ENCODE measurements at places on chromosomes 2 and 18.

DNA sequence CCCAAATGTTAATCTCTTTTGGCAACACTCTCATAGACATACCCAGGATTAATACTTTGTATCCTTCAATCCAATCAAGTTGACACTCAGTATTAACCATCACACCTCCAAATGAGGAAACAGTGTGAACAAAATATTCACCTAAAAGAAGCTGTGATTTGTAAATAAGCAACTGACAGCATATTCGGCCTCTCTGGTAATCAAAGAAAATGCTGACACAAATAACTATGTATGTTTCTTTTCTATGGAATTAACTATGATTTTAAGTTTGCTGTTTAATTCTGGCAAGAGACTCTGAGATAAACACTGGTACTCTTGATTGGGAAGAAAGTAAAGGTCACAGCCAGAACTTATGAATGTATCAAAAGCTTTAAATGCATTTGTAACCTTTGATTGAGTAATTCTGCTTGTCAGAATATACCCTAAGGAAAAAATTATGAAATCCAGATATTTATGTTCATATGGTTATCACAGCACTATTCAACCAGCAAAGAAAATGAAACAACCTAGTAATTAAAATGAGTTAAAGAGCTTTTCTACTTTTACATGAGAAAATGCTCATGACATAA is 3.6 kb upstream of the GYPC start:
- DNase-seq: no peak

GRCh38 chr2:83915381-83915780 is 543.7 kb downstream of the SUCLG1 start:
- DNase-seq: no peak

- no peak for DNase-seq
Measured at GRCh38 chr2:128550389-128550788, 231.7 kb upstream of the HS6ST1 start.

- DNase-seq: no peak
Measured at GRCh38 chr2:8605351-8606065, 76.3 kb upstream of the ID2 start.

DNA sequence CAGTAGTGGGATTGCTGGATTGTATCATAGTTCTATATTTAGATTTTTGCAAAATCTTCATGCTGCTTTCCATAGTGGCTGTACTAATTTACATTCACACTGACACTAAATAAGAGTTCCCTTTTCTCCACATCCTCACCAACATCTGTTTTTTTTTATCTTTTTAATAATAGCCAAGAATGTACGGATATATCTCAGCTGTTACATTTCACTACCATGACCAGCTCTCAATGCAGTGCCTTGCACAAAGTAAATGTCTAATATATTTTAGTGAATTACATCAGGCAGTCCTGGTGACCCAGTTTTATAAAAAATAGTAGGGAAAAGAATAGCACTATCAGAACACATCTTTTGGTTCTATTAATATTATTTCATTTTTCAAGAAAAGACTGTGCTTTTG is 161.8 kb downstream of the LNPK start:
- DNase-seq: no peak

DNA sequence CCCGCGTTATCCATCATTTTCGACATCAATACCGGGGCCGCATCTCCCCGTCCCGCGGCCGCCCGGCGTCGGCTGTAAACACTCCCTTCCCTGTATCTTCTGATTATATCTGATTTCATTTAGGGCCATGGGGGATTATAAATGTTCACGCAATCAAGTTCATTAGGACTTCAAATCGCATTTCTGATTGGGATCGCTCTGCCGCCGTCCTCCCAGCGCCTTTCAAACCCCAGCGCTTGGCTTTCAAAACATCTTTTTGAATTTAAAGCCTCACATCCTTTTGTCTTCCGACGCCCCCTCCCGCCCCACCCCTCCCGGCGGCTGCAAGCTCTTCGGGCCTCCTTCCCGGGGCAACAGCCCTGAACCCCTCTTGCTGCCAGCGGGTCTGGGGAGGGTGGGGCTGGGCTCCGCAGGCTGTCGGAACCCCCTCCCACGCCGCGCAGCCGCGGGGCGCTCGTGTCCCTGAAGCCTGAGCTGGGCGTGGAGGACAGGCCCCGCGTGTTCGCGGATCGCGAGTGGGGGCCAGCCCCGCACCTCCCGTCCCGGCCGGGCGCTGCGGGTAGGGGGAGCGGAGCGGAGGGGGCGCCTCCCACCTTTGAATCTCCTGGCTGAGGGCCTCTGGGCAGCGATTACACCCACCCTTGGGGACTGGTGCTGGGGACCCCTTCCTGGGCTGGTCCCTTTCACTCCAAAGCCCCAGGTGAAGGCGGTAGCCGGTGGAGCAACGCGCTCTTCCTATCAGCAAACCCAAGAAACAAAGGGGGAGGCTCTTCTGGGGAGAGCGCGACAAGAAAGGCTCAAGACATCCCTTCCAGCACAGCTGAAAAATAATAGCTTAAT is 11.3 kb upstream of the GBX2 start:
- DNase-seq: no peak

DNA sequence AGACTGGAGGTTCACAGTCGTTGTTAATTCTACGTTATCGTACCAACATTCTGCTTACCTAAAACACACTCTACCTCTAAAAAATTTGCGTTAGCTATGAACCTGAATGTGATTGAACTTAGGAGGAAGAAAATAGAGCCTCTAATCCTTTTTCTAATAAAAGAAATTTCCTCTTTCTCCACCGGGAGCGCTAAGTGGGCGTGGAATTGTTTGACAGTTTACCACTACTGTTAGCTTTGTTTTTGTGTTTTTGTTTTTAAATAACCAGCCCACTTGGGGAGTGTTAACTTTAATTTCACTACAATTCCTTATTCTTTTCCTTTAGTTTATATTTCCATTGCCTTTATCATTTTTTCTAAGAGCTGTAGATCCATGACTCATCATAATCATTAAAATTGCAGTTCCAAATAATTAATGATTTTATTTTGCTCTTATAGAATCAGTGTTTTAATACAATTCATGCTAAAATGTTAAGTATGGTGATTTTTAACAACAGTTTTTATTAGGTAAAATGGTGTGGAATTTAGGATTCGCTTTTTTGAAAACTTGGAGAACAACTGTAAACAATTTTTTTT is 55.0 kb upstream of the ITM2C start:
- no peak for DNase-seq

DNA sequence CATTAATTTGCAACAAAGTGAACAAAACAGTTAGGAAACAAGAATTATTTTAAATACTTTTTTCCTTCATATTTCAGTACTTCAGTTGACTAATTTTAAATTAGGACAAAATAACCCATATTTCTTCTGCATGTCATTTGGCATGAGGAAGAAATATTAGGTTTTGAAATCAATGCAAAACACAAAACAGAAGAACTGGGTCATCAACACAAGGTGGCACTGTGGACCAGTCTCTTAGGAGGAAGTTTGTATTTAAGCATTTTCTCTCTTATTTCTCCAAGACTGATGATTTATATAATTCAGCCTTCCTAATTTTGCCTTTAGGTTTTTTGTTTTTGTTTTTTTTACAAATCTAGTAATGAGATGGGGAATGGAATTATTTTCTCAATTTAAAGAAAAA is 352.8 kb upstream of the KCNH7 start:
- no peak for DNase-seq

- no peak for DNase-seq
Measured at GRCh38 chr2:207902821-207903220, 122.5 kb downstream of the PLEKHM3 start.

- DNase-seq: no peak
Measured at GRCh38 chr2:95076705-95077529, 44.7 kb downstream of the MRPS5 start.

- no peak for DNase-seq
Measured at GRCh38 chr18:48771641-48772375, 179.0 kb downstream of the SMAD7 start.

DNA sequence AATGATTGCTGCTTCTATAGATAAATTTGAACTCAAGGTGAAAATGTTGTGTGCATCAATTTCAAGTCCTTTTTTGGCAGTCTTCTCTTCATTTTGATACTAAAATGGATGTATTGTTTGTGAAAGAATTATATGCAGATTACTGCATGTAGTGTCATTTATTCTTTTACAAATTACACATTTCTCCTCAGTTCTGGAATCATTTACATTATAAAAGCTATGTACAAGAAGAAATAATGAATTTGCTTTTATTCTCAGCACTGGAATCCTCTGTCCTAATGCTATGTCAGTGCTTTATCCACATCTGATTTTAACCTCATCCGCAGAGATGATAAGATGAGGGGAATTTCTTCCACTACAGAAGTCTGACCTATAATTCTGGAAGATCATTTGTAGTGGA is 220.8 kb upstream of the UBE2E3 start:
- DNase-seq: no peak

DNA sequence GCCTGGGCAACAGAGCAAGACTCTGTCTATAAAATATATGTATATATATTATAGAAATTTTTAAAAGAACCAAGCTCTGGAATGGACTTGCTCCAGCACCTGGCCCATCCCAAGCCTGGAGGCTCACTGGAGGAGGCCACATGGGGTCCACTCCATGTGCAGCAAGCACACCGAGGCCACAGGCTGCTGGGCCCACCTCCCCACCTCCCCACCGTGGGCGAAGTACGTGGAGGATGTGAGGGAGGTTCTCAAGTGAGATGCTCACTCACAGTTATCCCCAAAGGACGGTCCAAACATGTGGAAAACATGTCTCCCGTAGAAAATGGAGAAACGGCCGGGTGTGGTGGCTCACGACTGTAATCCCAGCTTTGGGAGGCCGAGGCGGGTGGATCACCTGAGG is 13.9 kb upstream of the RAB17 start:
- no peak for DNase-seq

DNA sequence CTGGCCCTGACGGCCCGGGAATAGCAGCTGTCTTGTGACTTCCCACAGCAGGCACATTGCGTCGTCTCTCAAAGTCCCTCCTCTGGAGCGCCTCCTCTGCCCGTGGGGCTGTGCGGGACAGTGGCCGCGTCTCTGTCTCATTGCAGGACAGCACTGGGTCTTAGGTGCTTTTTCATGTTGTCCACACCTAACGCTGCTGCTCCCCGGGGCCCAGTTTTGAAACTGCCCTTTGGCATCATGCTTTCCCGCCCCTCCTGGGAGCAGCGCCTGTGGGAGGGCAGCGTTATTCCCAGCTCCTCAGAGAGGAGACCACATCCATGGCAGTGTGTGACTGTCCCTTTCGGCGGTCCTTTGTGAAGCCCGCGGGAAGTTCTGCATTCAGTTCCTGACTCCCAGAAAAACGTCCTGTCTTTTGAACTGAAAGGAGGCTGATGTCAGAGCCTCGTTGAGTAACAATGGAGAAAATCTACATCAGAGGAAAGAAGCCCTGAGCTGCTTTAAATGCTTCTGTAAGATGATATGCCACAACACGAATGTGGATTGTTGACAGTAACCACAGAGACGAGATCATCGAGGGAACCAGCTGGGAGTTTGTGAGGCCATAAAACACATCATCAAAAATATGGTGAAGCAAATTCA is 226.0 kb downstream of the FAM210A start:
- DNase-seq: no peak

GRCh38 chr2:142694282-142694681 is 183.2 kb upstream of the KYNU start:
- DNase-seq: no peak

DNA sequence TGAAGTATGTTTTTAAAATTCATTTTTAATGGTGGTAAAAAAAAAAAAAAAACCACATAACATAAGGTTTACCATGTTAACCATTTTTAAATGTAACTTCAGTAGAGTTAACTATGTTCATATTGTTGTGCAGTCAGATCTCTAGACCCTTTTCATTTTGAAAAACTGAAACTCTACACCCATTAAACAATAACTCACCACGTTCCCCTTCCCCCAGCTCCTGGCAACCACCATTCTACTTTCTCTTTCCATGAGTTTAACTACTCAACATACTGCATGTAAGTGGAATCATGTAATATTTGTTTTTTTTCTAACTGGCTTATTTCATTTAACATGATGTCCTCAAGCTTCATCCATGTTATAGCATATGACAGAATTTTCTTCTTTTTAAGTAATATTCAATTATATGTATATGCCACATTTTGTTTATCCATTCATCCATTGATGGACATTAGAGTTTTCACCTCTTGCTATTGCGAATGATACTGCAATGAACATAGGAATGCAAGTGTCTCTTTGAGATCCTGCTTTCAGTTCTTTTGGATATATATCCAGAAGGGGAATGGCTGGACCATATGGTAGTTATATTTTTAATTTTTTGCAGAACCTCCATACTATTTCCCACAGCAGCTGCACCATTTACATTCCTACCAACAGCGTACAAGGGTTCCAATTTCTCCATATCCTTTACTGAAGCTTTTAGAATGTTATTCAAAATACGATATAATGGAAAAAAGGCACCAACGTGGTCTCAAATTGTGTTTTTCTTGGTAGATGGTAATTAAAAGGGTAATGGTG is 91.0 kb downstream of the SPTBN1 start:
- no peak for DNase-seq

GRCh38 chr2:227414846-227415245 is 27.1 kb upstream of the SCYGR1 start:
- DNase-seq: no peak

GRCh38 chr2:67825476-67825875 is 237.3 kb downstream of the C1D start:
- no peak for DNase-seq

- no peak for DNase-seq
Measured at GRCh38 chr2:144012304-144012703, 507.6 kb downstream of the ZEB2 start.

GRCh38 chr2:220209093-220209492 is 581.7 kb downstream of the SLC4A3 start:
- DNase-seq: no peak

DNA sequence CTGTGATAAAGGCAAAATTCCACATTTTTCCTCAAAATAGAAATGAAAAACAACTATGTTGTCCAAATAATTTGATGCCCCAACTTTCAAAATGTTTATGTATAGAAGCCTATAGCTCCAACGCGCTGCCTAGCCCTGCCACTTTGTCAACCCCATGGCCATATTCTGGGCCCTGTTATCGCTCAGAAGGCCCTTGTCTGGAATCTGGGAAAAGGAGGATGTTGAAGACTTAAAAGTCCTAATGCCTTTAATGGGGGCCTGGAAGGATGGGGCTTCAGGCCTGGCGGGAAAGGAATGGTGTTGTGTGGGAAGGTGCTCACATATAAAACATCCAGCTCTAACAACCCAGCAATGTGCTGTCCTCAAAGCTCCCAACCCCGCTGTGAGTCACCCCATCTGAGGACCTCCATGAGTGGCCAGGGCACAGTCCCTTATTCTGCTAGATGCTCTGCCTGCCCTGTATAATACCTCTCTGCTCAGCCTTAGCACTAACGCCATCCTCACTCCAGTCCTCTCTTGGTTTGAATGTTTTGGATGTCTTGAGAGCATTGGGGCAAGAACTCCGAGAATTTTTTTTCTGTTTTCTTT is 86.0 kb downstream of the ACSL3 start:
- no peak for DNase-seq

DNA sequence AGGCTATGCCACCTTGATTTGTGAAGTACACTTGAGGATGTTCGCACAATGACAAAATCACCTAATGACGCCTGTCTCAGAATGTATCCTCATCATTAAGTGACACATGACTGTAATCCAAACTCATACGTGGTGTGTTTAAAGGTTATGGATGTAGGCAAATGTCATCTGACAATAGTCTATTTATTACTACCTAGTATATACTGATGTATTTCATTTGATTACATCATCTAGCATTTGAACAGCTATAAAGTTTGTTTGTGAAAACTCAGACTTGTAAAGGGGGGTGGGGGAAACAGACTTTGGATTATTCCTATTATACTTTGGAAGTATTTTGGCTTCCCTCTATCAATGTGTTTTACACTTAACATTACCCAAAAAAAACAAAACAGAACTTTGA is 129.9 kb downstream of the TANC1 start:
- no peak for DNase-seq

GRCh38 chr2:10186868-10187535 is 64.5 kb downstream of the RRM2 start:
- no peak for DNase-seq

- DNase-seq: no peak
Measured at GRCh38 chr2:232838406-232838874, 31.6 kb upstream of the SNORC start.
